ENCODE measurements at places on chromosomes 7 and 10.

DNA sequence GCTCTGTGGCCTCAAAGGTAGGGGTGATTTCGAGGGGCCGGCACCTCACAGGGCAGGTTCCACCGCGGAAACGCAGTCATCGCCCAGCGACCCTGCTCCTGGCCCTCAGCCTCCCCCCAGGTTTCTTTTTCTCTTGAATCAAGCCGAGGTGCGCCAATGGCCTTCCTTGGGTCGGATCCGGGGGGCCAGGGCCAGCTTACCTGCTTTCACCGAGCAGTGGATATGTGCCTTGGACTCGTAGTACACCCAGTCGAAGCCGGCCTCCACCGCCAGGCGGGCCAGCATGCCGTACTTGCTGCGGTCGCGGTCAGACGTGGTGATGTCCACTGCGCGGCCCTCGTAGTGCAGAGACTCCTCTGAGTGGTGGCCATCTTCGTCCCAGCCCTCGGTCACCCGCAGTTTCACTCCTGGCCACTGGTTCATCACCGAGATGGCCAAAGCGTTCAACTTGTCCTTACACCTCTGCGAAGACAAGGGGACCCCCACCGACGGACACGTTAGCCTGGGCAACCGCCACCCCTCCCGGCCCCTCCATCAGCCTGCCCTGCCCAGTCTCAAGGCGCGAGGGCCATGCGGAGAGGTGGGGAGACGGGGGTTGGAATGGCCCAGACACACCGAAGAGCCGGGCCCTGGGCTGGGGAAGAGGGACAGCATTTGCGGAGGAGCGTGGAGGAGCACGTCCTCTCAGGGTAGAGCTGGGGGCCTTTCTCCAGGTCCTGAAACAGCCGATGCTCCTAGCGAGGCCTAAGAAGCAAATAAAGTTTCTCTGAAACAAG is 6.0 kb downstream of the SHH start:
- DNase-seq = no peak

- DNase-seq = no peak
Measured at GRCh38 chr10:29276251-29276850, 12.5 kb upstream of the LYZL1 start.

- no peak for DNase-seq
Measured at GRCh38 chr7:43220250-43220649, 107.8 kb downstream of the HECW1 start.

- DNase-seq = no peak
Measured at GRCh38 chr10:43265799-43266721, 805 bp downstream of the RASGEF1A start.

GRCh38 chr10:49617121-49618020 is 3.5 kb downstream of the CHAT start:
- DNase-seq = no peak

GRCh38 chr7:44276571-44277221 is 48.7 kb downstream of the CAMK2B start:
- no peak for DNase-seq

DNA sequence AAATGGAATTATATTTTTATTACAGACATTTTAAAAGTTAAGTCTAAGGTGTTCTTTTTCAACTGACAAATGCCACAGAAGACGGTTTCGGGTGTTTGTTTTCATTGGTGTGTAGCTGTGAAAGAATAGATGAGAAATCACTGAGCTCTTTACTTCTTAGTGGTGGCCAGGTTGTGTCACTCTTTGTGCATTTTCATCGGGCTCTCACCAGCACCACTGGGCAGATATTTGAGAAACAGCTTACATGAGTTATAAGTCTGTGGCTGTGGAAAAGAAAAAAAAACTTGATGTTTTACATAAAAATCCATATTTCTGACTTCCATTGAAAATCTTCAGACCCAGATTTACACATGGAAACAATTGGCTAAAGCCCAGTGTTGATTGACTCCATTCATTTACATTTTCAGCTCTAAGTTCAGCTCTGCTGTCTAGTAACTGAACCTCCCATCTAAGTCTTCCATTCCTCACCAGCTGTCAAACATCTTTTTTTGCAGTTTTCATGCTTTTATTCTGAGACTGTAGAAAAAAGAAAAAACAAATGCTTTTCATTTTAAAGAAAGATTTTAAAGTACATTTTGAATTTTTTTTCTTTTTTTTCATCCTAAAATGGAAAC is 22.3 kb downstream of the CABCOCO1 start:
- no peak for DNase-seq

DNA sequence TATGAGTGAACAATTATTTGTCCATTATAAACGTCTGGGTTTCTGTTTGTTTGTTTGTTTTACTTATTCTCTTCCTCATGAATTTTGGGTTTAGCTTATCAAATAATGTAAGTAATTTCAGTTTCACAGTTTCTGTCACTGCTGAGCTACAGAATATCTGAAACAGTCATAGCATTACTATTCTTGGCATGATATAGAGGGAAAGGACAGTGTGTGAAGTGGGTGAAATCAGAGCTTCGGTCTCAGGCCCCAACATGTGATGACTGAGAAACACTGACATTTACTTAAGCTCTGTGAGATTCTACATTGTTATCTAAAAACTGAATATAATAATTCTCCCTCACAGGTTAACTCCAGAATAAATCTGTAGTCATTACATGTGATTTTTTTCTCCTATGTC is 8.8 kb upstream of the OR6V1 start:
- no peak for DNase-seq

GRCh38 chr10:80166581-80167470 is 34.3 kb downstream of the PLAC9 start:
- DNase-seq = no peak

- DNase-seq = no peak
Measured at GRCh38 chr7:50479743-50480517, 29.8 kb upstream of the FIGNL1 start.
